Neural crest cell (in vitro differentiated cells): ENCODE measurements at places on chromosomes 11 and 22. TPM values are rescaled to one million over a fixed set of nuclear protein-coding genes. Genes with fewer than 3 reads are reported as not detected.

ARHGAP1 gene
- 31.9 and 32.2 TPM in 2 replicates for total RNA-seq

DNA sequence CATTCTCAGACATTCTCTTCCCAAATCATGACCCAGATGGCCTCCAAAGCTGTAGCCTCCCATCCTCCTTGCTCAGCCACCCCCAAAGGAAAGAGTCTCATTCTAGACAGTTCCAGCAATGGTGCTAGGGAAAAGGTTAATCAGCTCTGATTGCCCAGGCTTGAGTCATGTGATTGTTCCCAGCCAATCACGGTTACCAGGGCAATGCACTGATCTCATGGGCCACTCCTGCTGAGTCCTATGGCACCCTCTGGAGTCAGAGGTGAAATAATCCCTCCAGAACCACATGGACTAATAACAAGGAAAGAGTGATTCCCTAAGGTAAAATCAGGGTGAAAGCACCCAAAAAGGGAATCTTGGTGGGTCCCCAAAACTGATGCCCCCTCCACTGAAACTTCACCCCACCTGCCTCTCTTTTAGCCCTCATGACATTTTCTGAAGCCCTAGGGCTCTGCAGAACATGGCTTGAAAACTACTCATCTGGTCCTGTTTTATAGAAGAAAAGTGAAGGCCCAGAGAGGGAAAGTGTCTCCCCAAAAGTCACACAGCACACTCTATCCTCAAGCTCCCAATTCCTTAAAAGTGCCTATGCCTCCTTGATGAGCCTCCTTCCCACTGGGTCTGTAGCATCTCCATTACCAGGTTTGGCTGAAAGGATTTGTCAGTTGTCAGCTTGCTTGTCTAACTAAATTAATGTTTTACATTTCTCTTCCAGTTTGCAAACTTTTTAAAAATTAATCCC lies 203.7 kb downstream of the MN1 start:
- DNase-seq = no peak

- no peak for DNase-seq
Measured at GRCh38 chr11:76266286-76267100, 60.2 kb upstream of the WNT11 start.

DNA sequence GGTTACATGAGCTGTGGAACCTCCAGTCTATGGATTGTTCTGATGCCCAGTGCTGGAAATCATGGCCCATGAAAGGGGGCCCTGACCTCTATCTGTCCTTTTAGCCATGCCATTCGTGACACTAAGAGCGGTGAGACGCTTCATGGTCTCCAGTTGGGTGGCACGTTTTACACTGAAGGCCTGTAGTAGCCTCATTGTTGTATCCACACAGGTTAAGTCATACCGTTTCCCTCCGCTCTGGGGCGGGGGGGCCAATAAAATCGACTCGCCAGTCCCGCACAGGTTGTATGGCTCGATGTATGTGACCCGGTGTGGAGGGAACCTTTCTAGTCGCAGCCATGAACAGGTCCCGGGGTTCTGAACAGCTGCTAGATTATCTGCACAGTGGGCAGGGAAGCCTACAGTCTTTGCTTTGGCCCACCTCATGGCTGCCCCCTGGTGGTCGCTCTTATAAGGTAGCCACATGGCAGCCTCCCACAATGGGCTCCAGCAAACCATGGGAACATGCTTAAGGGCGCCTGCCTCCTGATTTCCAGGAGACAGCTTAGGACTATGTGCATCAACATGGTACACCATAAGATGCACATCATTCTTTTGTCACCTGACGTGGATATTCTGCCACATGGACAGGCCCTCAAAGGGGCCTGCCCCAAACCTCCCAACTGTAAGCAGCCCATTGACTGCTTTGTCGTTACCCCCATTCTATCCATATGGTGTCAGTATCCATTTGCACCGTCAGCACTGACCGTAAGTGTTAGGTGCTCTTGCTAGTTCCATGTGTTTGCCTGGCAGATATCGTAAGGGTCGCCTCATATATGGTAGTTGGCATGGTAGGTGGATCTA lies 19.7 kb upstream of the APOL3 start:
- peak; percentile 74 for DNase-seq

DNA sequence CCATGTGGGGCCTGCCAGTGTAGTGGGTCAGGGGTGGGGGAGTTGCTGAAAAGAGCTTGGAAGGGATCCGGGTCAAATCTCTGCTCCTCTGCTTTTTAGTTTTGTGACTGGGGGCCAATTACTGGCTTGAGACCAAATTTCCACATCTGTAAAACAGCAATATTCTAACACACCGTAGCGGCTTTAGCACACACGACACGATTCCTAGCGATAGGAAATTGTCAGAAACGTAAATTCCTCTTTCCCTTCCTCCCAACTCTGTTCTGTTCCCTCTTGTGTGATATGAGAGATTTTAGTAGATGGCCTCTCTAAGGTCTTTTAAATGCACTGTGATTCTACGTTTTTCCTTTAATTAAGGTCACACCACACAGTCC lies 71.9 kb downstream of the MICAL2 start:
- no peak for DNase-seq

DNA sequence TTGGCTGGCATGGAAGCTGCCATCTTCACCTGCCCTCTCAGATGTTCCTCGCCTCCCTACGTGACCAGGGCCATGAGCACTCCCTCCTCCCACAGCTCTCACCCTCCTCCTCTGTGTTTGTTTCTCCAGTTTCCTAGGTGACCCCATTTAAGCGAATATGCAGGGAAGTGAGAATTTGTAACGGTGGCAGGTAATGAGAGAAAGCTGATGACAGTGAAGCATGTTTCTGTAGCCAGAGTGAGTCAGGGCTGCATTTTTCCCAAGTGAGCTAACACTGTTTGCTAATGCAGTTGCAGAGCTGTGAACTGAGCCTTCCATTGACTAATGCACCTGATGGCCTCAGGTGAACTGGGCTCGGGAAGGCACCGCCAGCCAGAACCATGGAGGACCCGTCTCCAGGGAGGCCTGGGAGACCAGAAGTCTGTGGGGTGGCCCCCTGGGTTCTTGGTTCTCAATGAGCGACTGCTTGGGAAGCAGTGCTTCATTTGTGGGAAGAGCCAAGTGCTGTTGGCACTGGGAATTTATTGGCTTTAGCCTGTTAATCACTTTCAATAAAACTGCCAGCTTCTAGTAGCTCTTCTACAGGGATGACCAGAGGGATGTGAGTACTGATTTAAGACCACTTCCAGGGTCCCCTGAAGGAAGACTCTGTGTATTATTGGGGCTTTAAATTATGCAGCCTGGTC lies 64.5 kb downstream of the BARX2 start:
- DNase-seq = no peak

- DNase-seq = no peak
Measured at GRCh38 chr22:30882974-30883533, 85.5 kb downstream of the MORC2 start.

- no peak for DNase-seq
Measured at GRCh38 chr11:86687185-86687778, 14.9 kb upstream of the ME3 start.
